ENCODE measurements at places on chromosomes 11 and 22.

GRCh38 chr11:124867700-124868099 is 2.5 kb downstream of the ROBO3 start:
- DNase-seq: peak; percentile 69

DNA sequence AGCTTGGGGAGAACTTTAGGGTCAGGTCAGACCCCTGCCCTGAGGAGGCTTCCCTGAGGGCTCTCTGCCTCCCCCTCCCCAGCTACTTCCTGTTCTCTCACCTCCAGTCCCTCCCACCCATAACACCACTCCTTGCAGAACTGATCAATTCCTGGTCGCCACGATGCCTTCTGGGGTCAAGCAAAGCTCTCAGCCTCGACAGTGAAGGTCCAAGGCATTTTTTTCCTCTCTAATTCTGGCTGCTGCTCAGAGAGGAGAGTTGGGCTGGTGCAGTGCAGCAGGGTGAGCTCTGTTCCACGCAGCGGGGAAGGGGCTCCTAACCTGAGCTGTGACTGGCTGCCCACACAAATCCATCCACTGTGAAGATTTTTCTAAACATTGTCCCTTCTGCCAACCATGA is 628.4 kb downstream of the BRD1 start:
- no peak for DNase-seq

DNA sequence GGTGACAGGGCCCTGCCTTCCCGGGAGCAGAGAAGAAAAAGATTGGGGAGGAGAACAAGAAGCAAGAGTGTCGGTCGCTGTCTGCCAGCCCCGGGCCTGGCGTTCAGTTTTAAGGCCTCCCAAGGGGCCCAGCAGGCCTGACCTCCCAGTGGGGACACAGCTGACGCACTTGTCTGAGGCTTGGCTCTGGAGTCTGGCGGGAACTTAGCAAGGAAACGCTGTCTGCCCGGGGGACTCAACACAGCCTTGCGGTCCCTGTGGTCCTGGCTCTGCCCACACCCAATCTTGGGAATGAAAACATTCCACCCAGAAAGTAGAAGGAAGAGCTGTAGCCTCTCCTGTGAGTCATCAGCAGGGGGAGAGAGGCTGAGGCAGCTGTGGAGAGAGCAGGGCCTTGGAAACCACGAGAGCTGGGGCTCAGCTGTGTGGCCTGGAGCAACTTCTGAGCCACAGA is 54.4 kb downstream of the TRAF6 start:
- peak; percentile 3 for DNase-seq

- no peak for DNase-seq
Measured at GRCh38 chr22:34800260-34800980, 265.5 kb upstream of the ISX start.

- peak; percentile 94 for DNase-seq
Measured at GRCh38 chr22:35172442-35172841, 84.9 kb upstream of the HMGXB4 start.

GRCh38 chr11:118008271-118008911 is 22.2 kb downstream of the IL10RA start:
- DNase-seq: no peak

GRCh38 chr11:65428578-65429067 is 6.0 kb downstream of the NEAT1 start:
- no peak for DNase-seq

- no peak for DNase-seq
Measured at GRCh38 chr11:26443617-26444016, 111.7 kb downstream of the ANO3 start.

GRCh38 chr11:13965337-13965736 is 2.8 kb downstream of the SPON1 start:
- peak; percentile 61 for DNase-seq

GRCh38 chr11:120467627-120468026 is 43.9 kb upstream of the GRIK4 start:
- DNase-seq: no peak

GRCh38 chr22:29263791-29264276 is 3.9 kb downstream of the RHBDD3 start:
- DNase-seq: no peak

- peak; percentile 89 for DNase-seq
Measured at GRCh38 chr22:23518376-23519187, 61.5 kb downstream of the IGLL1 start.

GRCh38 chr11:78791254-78791653 is 216.6 kb upstream of the NARS2 start:
- DNase-seq: no peak

DNA sequence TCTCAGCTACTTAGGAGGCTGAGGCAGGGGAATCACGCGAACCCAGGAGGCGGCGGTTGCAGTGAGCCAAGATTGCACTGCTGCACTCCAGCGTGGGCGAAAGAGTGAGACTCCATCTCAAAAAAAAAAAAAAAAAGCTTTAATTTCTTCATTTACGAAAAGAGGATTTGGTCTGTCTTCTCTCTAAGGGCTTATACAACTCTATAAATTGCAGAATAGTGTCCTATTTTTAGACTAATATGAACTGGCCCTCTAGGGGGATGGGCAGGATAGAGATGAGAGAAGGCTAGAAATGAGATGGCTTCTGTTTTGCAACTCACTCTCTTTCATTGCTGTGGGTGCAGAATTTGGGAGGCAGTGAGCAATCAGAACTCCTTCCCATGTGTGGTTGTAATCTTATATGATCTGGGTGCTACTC is 11.3 kb downstream of the MAML2 start:
- no peak for DNase-seq

DNA sequence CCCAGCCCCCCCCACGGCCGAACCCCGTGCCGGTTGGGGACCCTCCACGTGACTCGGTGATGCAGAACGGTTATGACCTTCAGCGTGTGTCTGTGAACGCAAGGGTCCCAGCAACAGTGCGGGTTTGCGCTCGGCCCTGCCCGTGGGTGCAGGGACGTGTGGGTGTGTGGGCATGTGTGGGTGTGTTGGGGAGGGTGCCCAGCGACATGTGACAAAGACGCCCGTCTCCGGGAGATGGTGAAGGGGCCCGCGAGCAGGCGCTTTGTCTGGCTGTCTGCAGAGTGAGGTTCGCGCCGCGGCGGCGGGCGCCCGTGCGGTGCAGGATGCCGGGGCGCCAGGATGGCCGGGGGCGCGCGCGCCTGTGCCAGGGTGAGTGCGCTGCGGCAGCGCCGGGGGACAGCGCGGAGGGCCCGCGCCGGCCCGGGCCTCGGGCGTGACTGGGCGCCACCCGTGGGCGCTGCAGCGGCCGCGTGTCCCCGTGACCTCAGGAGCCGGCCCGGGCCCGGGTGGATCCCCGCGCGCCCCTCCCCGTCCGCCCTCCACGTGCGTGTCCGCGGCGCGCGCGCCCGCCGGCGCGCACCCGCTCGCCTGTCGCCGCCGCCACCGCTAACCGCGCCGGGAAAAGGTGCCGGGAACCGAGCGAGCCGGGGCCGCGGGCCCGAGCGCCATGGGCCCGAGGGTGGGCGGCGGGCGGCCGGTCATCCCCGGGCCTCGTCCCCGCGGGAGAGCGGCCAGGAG is at the start of gene LRFN4:
Gene LRFN4, plus strand, starts transcription at position 569 of the 738 bp plus-strand sequence. CDS start 681 bp downstream, outside the sequence.
- peak; percentile 53 for DNase-seq

GRCh38 chr11:128582496-128583366 is 4.6 kb downstream of the ETS1 start:
- peak; percentile 43 for DNase-seq

DNA sequence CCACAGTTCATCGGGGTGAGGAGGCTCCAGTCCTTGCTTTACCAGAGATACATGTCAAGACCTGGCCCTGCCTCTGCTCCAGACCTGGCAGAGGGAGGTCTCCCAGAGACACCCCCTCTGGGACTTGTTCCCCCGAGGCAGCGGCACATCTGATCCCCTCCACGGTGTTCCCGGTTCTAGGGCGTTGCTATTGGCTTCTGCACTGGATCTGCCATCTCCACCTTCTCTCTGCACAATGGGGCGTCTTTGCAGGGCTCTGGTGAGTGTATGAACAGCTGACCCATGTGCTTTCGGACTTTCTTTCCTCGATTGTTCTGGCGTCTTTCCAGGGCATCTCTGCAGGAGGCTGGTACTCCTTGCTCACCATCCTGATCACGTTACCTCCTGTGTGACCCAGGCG is 930.4 kb downstream of the TBC1D22A start:
- no peak for DNase-seq

DNA sequence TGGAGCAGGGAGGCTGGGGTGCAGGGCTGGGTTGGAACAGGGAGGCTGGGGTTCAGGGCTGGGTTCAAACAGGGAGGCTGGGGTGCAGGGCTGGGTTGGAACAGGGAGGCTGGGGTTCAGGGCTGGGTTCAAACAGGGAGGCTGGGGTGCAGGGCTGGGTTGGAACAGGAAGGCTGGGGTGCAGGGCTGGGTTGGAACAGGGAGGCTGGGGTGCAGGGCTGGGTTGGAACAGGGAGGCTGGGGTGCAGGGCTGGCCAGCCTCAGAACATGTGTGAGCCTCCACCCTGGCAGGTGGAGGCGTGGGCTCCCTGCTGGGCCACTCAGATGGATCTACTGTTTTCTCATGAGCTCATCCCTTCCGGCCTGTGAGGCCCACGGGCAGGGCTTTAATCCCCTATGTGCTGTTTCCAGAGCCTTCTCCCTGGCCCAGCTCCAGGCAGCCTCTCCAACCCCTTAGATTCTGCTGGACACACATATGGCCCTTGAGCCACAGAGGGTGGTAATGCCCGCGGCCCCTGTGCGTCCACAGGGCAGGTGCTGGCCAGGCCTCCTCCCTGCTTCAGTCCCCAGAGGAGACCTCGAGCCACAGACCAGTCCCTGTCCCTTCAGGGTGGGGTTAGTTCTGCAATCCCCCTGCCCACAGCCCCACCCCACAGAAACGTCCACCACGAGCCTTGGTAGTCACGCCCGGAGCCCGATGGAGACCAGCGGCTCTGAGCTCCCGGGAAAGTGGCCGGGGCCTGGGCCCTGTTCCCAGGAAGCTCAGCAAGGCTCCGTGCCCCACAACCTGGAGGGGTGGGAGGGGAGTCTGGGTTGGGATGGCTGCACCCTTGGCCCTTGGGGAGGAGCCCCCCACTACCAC is 197.9 kb downstream of the BRD1 start:
- peak; percentile 12 for DNase-seq

DNA sequence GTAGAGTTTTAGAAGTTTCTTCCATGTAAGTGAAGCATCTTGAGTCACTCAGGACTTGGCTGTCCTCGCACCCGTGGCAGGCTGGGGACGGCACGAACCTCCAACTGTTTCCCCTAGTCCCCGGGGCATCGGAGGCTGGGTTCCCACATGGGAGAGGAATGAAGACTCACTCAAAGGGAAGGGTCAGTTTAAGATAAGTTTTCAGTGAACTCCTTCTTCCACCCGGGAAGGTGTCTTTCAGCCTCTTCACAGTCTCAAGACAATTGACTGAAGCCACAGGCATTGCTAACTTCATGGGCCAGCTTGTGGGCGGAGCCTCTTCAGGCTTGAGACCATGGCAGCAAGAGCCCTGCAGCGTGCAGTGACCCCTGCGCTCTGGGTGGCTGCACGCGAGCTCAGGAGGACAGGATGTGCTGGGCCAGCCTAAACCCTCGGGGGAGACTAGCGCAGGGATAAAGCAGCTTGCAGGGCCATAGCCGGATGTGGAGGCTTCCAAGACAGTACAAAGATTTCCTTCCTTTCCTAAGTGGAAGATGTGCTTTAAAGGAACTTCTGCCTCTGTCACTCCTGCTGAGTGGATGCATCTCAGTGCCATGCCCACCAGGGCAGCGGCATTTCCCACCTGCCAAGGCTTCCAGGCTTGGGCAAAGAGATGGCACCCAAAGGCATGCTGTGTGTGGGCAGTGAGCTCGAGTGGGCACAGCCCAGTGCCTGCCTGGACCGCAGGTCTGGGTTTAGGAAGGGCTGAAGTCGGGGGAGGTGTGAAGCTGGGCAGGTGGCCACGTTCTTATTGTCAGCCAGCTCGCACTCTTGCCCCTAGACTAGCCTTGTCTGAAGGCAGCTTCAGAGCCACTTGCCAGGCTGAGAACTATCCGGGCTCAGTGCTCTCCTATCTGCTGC is 32.9 kb downstream of the PPIL2 start:
- peak; percentile 54 for DNase-seq

DNA sequence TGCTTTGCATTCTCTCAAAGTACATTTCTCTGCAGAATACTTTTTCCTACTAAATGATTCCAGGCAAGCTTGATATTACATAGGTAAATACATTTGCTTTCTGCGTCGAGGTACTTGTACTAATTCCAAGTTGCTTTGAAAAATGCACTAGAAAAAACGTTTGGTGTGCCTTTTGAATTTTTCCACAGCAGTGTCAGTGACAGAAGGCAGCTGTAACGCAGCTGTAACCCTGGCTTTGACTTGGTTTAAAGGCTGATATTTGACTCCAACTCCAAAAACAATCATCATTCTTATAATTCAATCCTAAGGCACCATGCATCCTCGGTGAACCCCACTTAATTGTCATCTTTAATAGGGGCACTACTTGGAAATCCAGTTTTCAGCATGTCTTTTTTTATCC is 125.0 kb downstream of the MAML2 start:
- peak; percentile 55 for DNase-seq

DNA sequence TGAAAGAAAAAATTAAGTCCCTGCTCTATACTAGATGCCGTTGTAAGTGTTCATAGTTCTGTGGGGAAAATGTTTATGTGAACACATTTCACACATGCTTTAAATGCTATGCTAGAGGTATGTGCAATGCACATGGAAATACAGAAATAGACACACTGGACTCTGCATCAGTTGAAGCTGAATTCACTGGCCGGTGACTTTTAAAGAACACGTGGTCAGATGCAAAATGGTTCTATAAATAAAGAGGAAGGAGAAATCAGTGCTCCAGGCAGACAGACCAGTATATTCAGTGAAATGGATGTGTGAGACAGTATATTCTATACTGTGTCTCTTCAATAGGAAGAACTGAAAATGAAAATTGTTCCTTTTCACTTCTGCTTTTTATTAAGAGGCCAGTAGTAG is 29.9 kb downstream of the TRPC6 start:
- DNase-seq: no peak

- DNase-seq: peak; percentile 52
Measured at GRCh38 chr11:2186669-2187279, 15.2 kb upstream of the TH start.

DNA sequence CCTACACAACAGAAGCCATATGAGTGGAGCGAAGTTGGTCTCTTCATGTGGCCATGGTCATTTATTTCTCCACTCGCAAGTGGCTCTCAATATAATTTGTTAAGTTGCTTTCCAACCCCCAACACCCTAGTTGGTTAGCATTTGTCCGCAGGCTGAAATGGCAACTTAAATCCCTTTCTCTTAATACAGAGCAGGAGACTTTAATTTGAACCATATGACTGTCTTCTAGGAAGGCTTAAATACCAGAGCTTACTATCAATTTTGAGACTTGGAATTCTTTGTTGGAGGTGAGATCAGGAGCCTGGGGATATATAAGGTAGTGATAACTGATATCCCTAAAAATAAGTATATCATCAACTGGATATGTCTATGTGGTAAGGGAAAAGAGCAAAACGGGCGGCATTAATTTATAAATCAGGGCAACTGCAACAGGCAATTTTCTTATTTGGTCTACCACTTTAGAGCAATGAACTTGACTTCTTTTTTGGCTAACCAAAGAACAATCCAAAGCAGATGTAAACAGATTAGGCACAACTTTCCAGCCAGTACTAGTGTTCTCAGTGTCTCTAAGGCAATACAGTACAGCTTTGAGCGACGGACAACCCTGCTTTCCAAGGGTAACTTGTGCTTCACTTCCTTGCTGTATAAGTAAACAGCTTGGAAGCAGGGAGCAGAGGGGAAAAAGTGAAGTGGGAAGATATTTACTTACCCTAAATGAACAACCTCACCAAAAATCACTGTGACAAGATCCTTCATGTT is 74.7 kb upstream of the APOA1 start:
- DNase-seq: no peak

- DNase-seq: peak; percentile 7
Measured at GRCh38 chr11:105456950-105457349, 152.9 kb upstream of the GRIA4 start.

GRCh38 chr22:40452730-40453487 is 82.5 kb downstream of the SGSM3 start:
- DNase-seq: peak; percentile 62

GRCh38 chr11:33722590-33723234 is 13.5 kb downstream of the CD59 start:
- no peak for DNase-seq

Measured in NCI-H82 (cell line).